ENCODE measurements at places on chromosomes 4 and X.

GRCh38 chrX:37912777-37913176 lies 65.4 kb upstream of the DYNLT3 start:
- DNase-seq, result no peak

DNA sequence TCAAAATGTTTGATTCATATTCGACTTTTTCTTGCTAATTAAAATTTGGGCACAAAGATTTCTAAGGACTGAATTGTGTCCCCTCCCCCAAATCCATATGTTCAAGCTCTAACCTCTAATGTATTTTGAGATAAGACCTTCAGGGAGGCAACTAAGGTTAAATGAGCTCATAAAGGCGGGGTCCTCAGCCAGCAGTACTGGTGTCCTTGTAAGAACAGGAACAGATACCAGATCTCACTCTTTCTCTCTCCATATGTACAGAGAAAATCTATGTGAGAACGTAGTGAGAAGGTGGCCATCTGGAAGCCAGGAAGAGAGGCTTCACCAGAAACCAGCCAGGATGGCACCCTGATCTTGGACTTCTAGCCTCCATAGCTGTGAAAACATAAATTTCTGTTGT lies 116.9 kb downstream of the VEGFC start:
- DNase-seq, result no peak

DNA sequence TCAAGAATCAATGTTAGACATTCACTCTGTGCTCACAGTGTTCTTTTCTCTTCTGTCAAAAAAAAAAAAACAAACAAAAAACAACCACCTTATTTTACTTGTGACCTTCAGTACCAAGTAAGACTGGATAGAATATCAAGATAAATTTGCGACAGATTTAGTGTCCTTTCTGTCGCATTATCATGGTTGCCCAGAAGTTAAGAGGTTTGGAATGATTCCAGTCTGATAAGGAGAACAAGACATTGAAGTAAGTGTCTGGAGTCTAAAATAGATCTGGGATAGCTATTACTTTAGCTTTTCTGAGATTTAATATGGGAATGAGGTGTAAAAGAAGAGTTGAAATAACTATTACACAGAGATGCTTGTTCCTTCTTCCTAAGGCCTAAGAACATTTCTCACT lies 31.7 kb downstream of the SNCA start:
- DNase-seq, result no peak

DNA sequence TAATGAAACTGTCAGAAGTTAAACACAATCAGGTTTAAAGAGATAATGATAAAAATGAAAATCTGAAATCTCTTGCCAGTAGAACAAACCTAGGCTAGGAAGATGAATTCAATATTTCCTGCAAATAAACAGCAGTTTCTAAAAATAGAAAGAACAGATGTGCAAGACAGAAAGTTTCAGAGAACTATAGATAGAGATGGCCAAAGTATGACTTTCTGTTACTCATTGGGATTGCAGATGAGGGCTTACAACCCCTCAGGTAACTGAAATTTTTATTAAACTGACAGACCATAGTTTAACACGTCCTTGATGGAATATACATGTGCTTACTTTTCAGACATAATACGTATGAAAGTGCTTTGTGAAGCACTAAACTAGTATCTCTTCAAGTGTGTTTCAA lies 82.3 kb upstream of the PPARGC1A start:
- DNase-seq, result no peak

DNA sequence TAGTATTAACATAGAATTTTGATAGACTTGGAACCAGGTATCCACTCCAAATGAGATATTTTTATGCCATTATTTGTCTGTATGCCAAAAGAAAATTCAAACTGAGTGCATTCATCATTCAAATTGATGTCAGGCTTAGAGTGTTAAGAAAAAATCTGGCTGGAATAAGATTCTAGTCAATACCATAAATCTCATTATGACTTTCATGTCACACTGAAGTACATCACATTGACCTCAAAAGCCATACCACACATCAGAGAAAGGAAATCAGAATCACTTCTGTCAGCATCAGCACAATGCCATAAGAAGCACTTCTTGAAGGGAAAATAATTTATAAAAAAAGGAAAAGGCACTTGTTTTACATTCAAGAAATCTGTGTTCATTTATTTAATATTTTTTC lies 119.0 kb upstream of the BMP3 start:
- DNase-seq, result no peak

- DNase-seq, result no peak
These were observed 128.4 kb upstream of the TMEM164 start for GRCh38 chrX:109874548-109874947.

GRCh38 chr4:48668254-48669017 lies 111.6 kb downstream of the FRYL start:
- no peak for DNase-seq

- no peak for DNase-seq
These were observed 298.4 kb downstream of the ARHGAP10 start for GRCh38 chr4:148030193-148030873.

GRCh38 chrX:39907964-39908661 lies 189.6 kb downstream of the BCOR start:
- peak; percentile 72 for DNase-seq

DNA sequence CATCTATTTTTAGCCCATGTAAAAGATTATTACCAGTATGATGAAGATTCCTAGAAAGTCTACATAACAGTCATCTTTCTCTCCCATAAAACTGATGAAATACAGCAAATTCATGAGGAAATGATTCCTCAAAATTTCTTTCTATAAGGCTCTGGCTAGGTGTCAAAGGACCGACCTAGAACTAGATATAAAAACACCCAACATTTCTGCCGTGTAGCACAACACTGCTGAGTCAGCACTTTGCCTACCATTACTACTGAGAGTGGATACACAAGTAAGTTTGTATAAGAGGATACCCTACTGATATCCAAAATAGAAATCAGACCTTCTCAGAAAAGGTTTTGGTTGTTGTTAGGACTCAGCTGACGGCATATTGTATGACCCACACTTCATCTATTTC lies 24.7 kb downstream of the TMEM47 start:
- no peak for DNase-seq

DNA sequence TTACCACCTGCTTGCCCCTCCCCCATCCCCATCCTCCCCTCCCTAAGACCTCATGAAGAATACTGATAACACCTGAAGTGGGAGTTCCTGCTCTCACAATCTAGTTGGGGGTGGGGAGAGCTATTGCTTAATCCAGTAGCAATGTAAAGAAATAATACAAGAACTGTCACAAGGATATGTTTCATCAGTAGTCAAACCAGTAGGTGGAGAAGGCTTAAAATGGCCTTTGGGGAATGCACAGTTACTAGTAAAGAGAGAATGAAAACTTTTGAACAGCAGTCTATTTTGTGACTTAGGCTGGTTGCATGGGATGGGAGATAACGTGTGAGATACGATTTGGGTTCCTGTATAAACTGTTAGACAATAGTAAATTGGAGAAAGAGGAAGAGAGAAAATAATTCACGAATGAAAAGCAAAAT lies 6.0 kb downstream of the GALNT7 start:
- DNase-seq, result no peak

GRCh38 chr4:48640699-48641098 lies 139.4 kb downstream of the FRYL start:
- DNase-seq, result no peak

- DNase-seq, result no peak
These were observed 57.3 kb upstream of the STIM2 start for GRCh38 chr4:26803211-26803861.

DNA sequence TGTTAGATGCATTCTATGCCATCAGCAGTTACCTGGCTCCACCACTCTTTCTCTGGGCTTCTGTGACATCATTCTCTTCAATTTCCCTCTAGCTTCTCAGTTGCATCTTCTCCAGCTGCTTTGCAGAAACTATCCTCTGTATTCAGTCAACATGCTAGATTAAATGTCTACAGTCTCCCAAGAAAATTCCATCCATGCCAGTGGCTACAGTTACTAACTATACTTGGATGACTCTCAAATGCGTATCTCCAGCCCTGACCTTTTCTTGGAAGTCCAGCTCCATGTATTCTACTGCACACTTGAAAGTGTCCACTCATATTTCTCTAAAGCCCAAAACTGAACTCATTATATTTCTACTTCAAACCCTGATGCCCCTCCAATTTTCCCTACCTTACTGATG lies 232.3 kb upstream of the TENM3 start:
- DNase-seq, result no peak

- no peak for DNase-seq
These were observed 707 bp upstream of the OTUD4 start for GRCh38 chr4:145181091-145181501.

- DNase-seq, result no peak
These were observed 43.4 kb upstream of the SEC24B start for GRCh38 chr4:109390115-109390768.

DNA sequence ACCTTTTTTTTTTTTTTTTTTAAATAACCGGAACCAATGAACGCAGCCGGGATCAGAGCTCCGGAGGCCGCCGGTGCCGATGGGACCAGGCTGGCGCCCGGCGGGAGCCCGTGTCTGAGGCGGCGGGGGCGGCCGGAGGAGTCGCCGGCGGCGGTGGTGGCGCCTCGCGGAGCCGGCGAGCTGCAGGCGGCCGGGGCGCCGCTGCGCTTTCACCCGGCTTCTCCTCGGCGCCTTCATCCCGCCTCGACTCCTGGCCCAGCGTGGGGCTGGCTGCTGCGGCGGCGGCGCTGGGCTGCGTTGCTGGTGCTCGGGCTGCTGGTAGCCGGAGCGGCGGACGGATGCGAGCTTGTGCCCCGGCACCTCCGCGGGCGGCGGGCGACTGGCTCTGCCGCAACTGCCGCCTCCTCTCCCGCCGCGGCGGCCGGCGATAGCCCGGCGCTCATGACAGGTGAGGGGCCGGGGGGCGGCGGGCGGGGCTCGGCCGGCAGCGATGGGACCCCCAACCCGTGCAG lies 337 bp downstream of the STIM2 start:
- peak; percentile 33 for DNase-seq

GRCh38 chr4:186227744-186228513 lies 622 bp downstream of the KLKB1 start:
- DNase-seq, result no peak

- no peak for DNase-seq
These were observed 123.9 kb upstream of the RXFP1 start for GRCh38 chr4:158397781-158398180.

DNA sequence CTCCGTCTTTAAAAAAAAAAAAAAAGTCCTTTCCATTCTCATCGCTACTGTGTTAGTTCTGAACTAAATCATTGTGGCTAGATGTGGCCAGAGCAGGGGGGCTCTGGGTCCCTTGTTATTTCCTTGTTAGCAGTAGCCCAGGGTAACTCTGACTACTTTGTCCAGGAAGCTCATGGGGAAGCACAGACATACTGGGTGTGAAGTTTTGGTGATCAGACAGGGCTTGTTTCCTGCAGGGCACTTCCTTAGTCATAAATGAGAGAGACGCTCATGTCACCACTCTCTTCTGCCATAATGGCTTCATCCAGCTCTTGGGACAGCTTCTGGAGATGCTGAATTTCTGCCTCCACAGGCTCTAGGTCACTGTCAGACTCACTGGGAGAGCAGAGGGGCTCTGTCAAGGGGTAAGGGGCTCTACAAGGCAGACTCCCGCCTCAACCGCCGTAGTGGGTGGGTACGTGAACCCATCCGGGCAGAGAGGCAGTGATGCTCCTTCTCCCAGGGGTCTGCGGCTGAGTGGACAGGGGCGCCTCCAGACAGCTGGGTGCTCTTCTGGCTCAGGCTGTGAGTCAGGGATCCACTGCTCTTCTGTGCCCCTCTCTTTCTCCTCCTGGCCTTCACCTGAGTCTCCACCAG lies 12.9 kb downstream of the STIM2 start:
- peak; percentile 48 for DNase-seq

GRCh38 chr4:175947117-175947722 lies 118.4 kb upstream of the WDR17 start:
- DNase-seq, result peak; percentile 40

DNA sequence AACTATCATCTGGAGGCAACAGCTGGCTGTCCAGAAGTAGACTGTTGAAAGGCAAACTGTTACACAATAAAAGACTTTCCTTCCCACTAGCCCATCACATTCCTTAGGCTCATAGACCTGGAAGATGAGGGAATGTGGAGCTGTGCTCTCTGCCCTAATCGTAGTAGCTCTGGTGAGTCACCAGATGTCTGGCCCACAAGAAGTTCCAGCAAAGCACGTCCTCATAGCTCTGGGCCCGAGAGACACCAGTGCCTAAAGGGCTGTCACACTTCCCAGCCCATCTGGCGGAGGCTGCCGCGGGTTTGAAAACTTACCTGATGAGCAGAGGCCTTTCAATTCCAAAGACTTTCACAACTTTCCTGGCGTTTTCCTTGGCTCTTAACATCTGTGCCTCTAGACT lies 81.7 kb upstream of the STOX2 start:
- no peak for DNase-seq

DNA sequence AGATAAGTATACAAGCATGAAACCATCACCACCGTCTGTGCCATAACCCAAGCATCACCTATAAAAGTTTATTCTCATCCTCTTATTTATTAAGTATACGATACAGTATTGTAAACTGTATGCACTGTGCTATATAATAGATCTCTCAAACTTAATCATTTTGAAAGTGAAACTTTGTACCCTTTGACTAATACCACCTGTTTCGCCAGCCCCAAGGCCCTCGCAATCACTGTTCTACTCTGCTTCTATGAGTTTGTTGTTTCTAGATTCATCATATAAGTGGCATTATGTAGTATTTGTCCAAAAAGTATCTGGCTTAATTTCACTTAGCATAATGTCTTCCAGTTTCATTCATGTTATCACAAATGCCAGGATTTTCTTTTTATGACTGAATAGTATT lies 72.1 kb upstream of the DOCK11 start:
- no peak for DNase-seq

DNA sequence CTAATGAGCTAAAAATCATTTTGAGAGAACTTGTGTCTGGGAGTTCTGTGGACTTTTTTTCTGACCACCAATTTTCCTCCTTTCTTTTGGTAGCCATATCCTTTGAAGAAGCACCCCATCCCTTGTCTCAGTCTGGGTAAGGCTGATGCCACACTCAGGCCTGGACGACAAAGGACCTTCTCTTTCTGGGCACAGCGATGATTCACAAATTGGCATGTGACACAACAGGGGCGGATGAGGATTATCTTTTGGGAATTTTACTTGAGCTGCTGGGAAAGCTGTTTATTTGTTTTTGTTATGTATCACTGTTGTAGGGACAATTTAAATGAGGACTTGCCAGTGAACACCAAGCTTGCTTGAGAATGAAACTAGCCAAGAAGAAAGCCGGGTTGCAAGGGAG lies 233.4 kb upstream of the HAND2 start:
- no peak for DNase-seq

GRCh38 chrX:48472851-48473703 lies 2.9 kb upstream of the FTSJ1 start:
- DNase-seq, result no peak

GRCh38 chr4:6338175-6338950 lies 68.7 kb downstream of the WFS1 start:
- DNase-seq, result no peak

DNA sequence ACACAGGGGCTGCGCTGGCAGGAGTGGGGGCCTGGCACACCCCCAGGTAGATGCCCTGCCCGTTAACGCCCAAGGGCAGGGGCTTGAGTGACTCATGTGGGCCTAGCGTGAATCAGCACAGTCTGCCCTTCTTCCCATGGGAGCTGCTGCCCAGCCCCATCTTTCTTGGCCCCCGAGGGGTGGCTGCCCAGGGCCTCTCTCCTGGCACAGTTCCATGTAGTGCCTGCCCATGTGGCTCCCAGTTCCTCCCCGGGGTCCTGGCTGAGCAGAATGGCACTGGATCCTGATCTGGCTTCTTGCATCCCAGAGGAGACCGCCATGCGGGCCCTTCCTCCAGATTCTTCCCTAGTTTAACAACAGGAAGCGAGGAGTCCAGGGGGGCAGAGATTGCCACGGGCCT lies 2.1 kb upstream of the AVPR2 start:
- no peak for DNase-seq

All from kidney capillary endothelial cell (primary cell).